ENCODE measurements at places on chromosomes 12 and 14.

- no peak for DNase-seq
Observed at GRCh38 chr12:46024099-46024498, 33.7 kb upstream of the SCAF11 start.

DNA sequence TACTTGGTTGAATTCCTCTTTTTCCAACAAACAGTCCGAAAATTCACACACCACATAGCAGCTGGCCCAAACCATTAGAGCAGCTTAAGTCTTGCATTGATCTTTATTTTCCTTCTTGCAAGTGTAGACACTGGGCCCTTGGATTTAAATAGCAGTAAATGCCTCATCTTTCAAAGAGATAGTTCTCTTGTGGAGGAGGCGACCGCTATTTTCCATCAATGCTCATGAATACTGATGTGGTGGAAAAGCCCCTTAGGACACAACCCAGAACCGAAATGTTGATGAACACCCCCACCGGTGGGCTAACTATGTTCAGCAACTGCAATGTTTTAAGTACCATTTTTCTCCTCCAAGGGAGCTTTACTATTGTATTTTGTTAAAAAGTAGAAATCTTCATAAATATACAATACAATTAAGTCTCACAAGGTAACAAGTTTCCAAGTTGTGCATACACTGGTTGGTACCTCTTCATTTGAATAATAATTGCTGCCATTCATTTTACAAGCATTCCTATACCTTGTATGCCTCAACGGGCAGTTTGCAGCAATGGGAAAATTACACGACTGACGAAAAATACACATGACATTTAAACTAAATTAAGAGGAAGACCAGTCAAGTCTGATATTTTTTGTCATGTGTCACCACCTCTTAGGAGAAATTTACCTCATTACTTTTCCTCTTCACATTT is 18.0 kb downstream of the NIN start:
- DNase-seq: no peak

GRCh38 chr12:64061868-64062375 is 160.2 kb downstream of the KICS2 start:
- DNase-seq: no peak

- DNase-seq: no peak
Observed at GRCh38 chr14:22472466-22472865, 116.6 kb downstream of the DAD1 start.

- no peak for DNase-seq
Observed at GRCh38 chr12:60043236-60043635, 447.4 kb downstream of the SLC16A7 start.

DNA sequence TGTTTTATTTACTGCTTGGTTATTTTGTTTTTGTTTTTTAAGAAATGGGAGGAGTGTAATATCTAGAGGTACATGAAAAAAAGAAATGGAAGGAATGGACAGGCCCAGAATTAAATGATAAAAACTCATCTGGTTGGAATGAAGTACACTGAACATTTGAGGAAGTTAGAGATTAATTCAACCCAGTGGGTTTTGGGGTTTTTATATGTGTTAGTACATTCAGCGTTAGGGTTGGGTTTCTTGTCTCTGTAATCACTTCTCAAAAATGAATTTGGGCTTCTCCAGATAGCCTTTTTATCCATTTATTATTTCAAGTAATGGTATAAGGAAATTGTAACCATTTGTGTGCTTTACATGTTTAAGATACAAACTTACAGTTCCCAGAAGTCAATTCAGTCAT is 19.5 kb upstream of the NUP107 start:
- DNase-seq: no peak

DNA sequence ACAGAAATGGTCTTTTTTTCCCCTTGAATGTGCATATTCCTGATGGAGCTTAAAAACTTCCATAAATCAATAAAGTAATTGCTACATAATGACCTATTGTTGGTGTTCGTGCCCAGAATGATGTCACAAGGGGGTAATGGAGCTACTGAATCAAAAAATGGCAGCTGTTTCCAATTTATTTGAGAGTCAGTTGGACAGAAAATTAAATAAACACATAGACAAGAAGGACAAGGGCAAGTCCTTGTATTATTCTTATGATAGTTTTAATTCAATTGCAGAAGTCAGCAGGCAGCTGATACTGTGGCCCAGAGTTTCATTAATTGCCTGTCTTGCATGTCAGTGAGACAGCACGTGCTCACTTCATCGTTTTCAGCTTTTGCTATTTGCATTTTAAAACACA is 473.5 kb downstream of the ETNK1 start:
- DNase-seq: no peak

DNA sequence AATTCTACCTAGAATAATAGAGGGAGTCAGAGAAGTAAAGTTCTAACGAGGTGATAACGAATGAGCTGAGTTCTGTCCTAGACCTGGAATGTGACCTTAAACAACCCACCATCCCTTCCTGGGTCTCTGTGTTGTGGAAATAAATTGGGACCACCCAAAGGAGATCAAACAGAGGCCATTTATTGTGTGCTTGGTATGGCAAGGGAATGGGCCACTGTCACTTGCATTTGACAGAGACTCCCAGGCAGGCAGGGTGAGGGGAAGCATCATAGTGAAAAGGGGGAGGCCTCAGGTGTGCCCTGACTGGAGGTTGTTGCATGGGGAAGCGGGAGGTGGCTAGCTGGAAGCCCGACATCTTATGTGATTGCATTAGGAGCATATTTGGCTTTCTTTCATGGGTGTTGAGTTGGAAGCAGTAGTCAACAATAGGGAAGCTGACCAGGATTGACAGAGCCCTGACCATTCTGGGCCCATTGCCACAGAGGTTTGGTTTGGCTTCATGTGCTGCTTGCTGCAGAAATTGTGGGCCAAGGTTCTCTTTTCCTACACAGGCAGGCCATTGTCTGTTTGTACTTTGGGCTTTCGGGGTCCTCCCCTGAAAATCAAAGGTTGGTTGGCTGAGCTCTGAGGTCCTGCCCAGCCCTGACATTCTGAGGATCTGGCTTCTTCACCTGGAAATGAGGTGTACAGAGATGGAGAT is 17.6 kb upstream of the FAM181A start:
- DNase-seq: no peak

- no peak for DNase-seq
Observed at GRCh38 chr12:21413369-21414277, 23.8 kb upstream of the PYROXD1 start.

DNA sequence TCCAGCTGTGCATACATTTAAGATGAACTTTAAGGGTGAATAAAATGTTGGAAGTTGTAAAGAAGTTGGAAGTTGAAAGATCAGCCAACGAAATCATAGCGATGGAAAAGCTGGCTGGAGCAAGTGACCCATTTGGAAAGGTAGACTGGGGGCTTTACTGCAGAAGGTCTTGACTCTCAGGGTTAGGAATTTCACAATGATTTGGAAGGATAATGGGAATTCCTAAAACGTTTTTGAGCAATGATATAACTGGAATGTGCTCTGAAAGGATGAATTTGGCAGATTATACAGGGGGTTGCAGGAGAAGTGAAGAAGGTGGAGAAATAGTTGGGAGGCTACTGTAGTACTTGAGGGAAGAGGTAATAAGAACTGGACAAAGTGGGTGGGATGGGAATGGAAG is 27.4 kb downstream of the EMP1 start:
- no peak for DNase-seq

DNA sequence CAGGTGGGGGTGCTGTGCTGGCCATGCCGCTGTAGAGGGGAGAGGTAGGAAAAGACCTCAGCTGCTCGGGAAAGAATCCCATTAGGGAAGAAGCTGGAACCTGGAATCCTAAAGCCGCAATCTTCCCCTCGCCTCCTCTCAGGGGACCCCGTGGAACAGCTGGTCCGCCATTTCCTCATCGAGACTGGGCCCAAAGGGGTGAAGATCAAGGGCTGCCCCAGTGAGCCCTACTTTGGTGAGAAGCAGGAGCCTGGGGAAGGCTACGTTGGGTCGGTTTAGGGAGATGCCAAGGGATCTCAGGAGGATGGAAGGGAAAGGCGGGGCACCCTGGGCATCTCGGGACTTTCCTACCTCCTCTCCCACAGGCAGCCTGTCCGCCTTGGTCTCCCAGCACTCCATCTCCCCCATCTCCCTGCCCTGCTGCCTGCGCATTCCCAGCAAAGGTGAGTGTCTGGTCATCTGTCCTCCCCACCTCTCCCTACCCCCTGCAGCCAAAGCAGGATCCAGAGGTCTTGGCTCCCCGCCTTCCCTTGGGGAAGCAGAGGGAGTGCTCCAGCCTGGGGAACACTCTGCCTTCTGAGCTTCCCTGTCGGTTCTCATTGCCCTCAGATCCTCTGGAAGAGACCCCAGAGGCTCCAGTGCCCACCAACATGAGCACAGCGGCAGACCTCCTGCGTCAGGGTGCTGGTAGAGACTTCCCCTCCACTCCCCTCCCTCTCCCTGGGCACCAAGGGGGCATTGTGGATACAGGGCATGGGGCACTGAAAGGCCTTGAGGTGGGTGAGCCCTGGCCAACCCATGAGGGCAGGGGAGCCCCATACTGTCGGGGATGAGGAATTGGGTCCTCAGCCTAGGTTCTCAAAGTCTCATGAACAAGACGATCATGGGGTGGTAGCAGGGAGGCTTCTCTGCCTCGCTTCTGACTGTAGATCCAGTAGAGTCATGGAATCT is 12.4 kb downstream of the TNS2 start:
- no peak for DNase-seq

GRCh38 chr14:56759094-56759493 is 51.2 kb downstream of the OTX2 start:
- DNase-seq: no peak

DNA sequence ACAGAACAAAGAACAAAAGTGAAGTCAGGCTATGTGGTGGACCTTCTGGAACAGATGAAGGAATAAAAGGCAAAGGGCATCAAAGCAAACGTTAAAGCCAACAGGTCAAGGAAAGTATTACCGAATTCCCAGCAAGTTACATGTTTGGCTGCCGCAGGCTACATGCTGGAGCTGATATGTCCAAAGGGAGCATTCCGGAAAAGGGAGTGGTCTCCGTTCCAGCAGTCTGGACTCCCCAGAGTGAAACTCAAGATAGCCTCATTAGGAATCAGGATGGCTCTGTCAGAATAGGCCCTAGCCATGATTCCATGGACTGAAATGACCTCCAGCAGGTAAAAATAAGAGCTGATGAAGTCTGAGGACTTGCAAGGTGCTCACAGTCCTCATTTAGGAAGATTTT is 379.8 kb upstream of the PRICKLE1 start:
- no peak for DNase-seq

DNA sequence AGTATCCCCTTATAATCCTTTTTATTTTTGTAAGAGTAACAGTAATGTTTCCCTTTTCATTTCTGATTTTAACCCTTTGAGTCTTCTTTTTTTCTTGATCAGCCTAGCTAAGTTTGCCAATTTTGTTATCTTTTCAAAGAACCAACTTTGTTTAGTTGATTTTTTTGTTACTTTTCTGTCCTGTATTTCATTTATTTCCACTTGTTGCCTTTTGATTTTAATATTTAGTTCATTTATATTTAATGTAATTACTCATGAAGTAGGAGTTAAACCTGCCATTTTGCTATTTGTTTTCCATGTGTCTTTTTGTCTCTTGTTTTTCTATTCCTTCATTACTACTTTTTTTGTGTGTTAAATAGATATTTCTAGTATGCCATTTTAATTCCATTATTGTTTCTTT is 146.4 kb downstream of the ANO6 start:
- no peak for DNase-seq

DNA sequence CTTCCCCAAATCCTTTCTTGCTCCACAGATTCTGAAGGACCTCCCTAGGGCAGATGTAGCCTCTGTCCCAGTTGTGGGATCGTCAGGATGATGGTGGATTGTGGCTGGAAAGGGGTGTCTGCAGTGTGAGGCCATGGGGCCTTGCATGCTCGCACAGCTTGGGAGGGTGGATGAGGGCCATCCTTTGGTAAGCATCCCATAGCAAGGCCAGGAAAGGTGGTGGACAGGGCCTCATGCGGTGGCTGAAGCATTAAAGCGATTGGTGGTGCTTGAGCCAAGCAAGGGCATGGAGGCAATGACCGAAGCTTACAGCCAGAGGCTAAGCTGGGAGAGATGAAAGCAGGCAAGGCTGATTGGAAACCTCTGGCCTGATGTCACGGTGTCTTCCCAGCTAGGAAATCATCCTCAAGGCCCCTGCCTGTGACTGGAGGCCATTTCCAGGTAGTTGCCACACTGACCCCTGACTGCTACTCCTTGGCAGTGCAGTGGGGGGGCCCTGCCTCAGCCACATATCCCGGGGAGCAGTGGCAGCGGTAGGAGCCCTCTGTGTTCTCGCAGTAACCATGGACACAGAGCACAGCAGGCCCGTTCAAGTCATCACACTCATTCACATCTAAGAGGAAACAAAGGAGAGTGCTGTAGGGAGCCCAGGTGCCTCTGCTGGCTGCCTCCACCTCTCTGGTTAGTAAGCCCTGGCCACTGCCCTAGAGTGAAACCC is 7.0 kb downstream of the ISCA2 start:
- DNase-seq: no peak

DNA sequence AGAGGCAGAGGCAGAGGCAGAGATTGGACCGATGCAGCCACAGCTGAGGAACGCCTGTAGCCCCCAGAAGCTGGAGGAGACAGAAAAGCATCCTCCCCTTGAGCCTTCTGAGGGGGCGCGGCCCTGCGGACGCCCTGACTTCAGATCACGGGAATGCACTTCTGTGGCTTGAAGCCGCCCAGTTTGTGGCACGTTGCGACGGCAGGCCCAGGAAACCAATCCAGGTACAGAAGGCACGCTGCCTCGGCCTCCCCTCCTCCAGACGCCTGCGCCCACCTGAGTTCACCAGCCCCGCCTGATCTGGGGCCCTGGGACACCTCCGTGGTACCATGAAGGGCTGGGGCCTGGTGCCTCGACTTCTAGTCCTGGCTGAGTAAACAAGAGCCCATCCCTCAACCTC is 82.0 kb downstream of the NCOR2 start:
- DNase-seq: no peak

GRCh38 chr12:47819896-47820630 is at the start of gene HDAC7:
Gene HDAC7 (minus strand): TSS chr12:47819903. CDS start chr12:47819785, 118 bp downstream.
- no peak for DNase-seq

DNA sequence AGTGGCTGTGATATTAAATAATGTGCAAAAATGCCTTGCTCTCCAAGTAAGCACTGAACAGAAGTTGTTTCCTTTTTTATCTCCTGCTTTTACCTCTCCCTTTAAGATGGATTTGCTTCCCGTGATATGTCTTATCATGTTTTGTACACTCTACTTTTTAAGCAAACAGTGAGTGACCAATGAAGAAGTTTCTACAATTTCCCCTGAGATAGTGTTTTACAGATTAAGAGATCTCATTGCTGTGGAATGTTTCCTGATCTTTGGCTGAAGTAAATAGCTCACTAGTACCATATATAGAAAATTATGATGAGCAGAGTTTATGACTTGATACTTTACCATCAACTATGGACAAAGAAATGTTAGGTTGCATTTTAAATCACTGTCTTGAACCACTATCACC is 184.8 kb upstream of the PDE3A start:
- DNase-seq: no peak

GRCh38 chr12:57869298-57869926 is 22.9 kb upstream of the CTDSP2 start:
- DNase-seq: no peak

Data from stimulated activated CD8-positive, alpha-beta memory T cell treated with anti-CD3 and anti-CD28 coated beads, Interleukin-7, amount 100 ng/mL, for 1 hour (primary cell).